ENCODE measurements at places on chromosomes 3 and 15.

DNA sequence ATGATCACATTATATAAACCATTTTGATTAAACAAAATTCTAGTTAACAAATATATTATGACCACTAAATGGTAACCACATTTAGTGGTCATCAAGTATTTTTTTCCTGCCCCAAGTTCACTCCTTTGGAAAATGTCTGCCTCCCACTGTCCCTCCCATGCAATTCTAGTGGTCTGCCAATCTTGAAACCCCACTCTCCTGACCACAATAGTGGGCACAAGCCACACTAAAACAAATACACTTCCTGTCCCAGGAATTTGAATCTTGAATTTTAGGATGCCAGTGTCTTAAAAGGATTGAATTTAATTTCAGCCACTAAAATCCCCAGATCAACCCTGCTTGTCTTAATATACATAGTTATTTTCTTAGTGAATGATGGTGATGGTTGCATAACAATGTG, 14.0 kb upstream of the GPR156 start:
- DNase-seq, result no peak

DNA sequence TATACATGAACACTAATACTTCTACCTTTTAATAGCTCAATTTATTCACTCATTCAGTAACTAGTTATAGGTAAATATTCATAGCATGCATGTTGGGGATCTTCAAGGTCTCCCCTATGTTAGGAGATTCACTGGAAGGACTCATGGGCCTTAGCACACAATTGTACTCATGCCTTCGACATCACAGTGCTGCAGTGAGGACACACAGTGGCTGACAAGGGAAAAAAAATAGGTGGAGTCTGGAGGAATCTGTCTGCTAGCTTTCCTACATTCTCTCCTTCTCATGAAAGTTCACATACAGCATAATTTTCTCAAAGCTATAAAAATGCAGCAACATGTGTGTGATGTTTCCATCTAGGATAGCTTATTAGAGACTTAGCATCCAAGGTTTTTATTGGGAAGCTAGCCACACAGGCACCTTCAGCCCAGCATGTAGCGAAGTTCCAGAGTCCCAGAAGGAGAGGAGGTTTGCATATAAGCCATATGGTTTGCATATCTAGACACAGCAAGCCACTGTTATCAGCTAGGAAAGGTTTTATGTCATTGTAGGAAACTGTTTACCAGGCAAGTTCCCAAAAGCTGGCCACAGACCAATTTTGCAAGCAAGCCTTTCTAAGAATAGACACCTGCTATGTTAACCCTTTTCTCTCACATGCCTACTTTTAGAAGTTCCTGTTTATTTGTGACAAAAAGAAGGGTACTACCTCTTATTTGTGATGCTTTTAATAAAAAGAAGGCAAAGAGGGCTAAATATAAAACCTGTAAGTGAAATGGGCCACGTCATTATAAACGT, 46.4 kb downstream of the MORC1 start:
- DNase-seq, result no peak

GRCh38 chr15:97867870-97868269, 92.6 kb upstream of the ARRDC4 start:
- no peak for DNase-seq

- no peak for DNase-seq
Measured at GRCh38 chr3:98644168-98644567, 50.8 kb upstream of the CPOX start.

- no peak for DNase-seq
Measured at GRCh38 chr3:36792342-36792741, 28.0 kb upstream of the DCLK3 start.

DNA sequence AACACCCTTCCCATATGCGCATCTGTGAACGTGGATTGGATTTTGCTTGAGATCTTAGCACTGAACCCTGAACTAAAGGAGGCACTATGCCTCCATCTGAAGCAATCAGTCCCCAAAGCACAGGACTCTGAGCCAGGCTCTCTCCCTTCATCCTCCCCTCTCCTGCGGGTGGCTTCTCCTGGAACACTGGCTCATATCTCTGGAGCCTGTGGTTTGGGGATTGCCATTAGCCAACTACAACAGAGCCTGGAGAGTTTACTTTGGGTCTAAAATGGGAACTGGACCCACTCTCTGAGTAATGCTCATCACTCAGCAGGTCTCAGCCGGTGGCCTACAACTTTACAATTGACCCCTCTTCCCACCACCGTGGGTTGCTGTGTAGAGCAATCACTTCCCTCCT, 190.8 kb upstream of the HES1 start:
- no peak for DNase-seq

- DNase-seq, result no peak
Measured at GRCh38 chr15:77191230-77191834, 120.4 kb upstream of the TSPAN3 start.

DNA sequence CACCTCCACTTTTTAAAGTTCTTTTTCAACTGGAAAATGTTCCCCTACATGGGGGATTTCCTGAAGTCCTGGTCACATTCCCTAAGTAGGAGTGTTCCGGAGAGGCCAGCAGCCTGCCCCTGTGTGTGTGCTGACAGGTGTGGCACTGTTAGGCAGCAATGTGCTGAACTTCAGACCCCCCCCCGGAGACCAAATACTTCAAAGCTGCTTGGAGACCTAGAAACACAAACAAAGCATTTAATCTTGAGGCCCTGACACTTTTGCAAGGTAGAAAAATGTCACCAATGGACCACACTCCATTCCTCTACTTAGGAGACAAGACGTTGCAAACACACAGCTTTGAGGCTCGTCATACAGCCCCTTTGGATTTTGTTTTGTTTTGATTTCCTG, 259.6 kb upstream of the CTNNB1 start:
- DNase-seq, result no peak

GRCh38 chr3:15659254-15659975, 57.9 kb downstream of the BTD start:
- DNase-seq, result no peak

DNA sequence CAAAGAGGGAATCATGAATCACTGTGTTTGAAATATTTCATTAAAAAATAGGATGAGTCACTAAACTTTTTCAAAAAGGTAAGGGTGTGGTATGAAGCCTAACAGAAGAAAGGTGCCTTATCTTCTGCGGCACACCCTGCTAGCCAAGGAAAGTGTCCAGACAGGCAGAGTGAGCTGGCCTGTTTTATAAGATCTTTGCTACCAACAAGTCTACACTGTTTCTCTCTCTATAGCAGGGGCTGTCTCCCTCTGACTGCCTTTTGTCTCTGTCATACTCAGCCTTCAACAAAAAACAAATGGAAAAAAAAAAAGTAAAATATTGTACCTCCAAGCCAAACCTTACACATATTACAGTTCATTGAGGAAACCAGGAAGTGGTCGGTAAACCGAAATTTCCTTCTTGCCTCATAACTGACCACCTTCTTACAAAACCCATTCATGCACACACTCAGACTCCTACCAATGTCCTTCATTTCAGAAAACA, 9.1 kb downstream of the ZDHHC3 start:
- no peak for DNase-seq

DNA sequence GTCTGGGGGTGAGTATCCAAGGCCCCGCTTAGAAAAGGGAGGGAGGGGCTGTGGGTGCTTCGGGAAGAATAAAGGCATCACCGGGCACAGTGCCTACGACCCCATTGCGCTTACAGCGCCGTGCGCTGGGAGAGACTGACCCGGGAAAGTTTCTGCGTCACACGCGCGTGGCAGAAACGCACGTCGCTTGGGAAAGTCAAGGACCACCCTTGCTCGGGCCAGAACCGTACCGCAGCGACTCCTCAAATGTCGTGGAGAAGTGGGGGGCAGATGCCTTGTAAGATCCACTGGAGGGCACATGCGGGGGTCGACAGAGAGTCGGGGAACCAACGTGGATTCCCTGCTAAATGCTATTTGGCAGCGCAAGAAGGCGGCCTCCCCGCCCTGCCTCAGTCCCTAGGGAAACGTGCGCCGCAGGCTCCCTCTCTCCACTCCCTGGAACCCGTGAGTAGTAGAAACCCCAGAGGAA, 2.4 kb downstream of the ADAMTS9 start:
- no peak for DNase-seq

DNA sequence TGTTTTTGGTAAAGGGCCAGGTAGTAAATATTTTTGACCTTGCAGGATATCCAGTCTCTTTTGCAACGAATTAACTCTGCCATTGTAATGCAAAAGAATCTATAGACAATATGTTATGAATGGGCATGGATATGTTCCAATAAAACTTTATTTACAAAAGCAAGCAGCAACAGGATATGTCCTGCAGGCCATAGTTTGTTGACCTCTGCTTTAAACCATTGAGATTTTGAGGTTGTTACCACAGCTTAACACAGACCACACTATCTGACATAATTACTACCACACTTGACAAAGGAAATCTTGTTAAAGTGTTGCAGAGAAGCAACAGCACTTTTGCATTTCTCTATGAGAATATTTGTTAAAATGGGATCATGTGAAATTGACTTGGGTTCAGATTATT, 349.3 kb downstream of the ERC2 start:
- DNase-seq, result no peak

GRCh38 chr15:99932676-99933402, 199.6 kb upstream of the LYSMD4 start:
- no peak for DNase-seq

DNA sequence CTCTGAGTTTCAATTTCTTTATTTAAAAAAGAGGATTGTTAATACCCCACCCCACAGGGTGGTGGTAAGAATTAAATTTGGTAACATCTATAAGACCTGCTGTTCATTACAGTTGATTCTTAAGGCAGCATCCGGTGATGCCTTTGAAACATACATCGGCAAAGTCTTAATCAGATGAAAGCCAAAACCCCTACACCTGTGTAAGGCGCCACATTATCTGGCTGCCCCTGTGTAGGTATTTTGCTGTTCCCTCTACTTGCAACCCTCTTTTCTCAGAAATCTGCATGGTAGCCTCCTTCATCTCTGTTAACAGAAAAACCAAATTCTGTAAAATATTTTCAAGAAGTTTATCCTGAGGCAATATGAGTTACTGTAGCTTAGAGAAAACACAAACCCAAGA, 90.0 kb downstream of the ST6GAL1 start:
- DNase-seq, result no peak

DNA sequence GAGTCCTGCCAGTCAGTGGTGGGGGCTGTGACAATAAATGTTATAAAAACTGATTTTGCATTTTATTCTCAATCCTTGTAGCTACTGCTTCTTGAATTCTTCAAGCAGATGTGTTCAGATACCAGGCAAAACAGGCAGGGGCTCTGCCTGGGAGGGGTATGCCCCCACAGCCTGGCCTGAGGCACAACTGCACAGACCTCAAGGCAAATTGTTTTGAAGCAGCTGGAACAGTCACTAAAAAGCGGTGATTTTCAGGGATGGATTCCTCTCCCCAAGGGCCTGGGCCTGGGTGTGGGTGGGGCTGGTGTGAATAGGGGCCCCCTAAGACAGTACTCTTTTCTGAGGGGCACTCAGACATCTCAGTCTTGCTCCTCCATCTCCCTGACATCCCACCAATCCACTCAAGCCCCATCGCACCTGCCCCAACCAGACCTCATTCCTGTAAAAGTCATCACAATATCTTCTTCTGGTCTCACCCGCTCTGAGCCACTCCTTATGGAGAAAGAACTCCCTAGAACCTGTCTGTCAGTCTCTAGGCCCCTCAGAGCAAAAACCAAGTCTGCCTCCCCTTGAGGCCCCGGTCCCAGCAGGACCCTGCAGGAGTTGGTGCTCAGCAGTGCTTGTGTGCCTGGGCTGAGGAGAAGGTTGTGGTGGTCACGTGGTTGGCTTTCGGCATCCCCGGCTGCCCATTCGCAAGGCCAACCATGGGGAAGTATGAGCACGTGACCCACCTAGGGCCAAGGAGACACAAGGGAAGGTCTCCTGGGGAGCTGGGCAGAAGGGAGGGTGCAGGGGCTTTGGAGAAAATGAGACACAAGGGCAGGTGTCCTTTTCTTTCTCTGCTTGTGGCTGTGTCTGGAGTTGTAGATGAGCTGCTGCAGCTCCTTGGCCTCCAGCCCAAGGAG, 2.9 kb upstream of the PSTPIP1 start:
- DNase-seq, result no peak

GRCh38 chr15:64897345-64897985, 14.2 kb upstream of the ANKDD1A start:
- DNase-seq, result no peak

DNA sequence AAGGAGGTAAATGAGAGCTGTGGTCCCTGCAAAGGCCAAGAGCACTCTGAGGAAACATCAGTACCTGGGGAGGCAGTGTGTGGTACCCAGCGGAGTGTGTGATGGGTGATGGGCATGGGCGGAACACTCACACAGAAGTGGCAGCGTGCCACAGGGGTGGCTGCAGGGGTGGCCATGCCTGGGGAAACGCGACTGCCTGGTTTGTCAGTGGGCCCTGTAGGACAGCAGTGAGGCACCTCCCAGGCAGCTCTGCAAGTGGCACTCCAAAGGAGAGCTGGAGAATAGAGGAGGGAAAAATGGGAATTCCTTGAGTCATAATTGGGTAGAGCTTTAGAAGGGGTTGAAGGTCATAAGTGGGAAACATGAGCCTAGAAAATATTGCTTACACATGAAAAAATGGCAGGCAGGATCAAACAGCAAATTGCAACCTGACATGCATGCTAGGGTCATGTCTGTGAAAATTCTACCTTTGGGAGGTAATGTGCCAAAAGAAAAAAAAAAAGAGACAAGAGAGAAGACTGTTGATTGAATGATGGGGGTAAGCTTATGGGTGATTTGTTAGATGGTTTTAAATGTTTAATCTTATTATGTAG, 138.4 kb downstream of the RPLP1 start:
- no peak for DNase-seq

DNA sequence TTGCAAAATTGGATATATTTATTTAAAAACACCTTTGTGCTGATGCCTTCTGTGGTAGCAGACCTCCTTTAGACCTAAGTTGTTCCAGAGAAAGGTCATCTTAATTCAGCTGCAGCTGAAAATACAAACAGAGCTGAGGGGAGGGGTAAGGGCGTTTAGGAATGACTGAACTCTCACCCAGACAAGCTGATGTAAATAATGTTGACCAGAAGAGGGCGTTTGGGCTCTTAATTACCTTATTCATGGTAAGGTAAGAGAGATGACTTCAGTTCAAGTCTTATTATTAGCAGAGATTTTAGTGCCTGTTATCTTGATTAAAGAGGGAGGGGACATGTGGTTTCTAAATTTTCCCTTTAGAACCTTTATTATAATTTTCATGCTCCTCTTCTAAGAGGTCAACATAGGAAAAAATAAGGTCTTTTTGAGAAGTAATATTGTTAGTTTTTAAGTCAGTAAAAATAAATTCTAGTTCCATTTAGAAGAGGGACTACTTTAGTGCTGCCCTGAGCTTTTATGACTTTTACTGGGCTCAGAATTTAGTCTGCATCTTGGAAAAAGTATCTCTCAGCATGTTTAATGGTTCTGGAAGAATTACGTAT, 46.3 kb downstream of the GPR171 start:
- DNase-seq, result peak; percentile 41

- DNase-seq, result no peak
Measured at GRCh38 chr15:66679657-66680108, 22.4 kb upstream of the SMAD6 start.
